DND-41 (cell line): ENCODE measurements at places on chromosomes 1 and 21.

DNA sequence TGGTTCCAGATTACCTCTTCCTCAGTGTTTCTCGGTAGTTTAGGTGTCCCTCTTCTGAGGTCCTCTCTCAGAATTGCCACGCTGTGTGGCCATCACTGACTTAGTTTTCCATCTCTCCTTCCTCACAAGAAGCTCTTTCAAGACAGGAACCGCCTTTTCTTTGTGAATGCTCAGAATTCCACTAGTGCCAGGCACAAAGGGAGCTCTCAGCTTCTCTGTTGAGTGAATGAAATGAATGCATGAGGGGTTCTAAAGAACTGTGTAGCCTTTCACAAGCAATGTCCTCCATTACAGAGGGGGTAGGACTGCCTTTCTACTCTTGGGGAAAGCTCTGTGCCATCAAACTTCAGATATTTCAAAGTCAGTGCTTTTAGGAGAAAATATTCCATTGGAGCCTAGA lies 546.8 kb downstream of the RWDD3 start:
- no peak for DNase-seq

DNA sequence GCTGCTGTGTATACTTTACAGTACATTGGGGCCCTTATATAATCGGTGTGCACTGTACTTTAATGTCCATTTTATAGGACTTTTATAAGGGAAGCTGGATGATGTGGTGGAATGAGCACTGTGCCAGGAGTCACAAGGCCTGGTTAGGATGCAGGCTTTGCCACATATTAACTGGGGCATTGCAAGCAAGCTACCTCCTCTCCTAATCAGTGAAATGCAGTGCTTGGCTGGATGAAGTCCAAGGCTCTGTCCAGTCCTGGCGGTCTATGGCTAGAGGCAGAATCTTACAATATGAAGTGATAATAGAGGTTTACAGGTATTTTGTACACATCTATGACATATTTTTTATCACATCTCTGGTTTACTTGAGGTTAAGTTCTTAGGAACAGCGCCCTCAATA lies 1.7 kb upstream of the PKP1 start:
- DNase-seq: no peak

GRCh38 chr1:197944485-197944884 lies 27.3 kb downstream of the LHX9 start:
- no peak for DNase-seq

DNA sequence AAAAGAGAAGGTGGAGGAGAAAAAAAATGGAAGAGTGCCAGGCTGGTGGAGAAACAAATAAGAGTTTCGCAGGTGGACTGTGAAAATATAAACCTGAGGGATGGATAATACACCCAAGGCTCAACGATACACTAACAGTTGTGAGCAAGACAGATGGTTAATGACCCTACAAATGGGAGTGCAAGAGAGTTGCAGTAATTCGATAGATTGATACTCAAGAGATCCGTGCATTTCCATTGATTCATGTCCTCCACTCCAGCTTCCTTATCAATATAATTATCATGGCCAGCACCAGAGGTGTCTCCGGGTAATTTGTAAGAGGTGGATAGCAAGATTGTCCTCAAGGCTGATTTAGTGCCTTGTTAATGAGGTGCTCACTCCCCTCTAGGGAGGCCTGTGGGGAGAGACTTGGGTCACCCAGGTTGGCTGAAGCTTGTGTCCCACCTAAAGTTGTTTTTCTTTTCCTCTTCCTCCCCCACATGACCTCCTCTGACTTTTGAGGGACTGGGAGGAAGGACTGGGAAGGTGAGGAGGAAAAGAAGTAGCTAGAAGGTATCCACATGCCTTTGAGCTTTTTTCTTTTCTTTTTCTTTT lies 221.8 kb upstream of the KIAA0040 start:
- DNase-seq: no peak

DNA sequence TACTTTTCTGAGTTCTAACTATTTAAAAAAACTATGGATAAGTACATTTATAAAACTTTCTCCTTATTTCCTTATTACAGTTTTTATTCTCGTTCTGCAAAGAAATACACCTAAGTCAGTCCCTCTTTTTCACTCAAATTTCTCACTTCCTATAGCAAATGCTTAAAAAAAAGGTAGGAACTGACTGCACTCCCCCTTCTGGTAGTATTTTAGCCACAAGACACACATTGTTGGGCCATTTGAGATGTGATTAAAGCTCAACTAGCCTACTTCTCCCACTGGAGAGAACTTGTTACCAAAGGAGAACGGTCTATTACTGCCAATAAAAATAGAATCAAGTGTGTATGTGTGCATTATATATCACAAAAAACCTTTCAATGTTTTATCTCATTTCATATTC lies 521.9 kb upstream of the PRMT6 start:
- DNase-seq: no peak

- DNase-seq: no peak
Measured at GRCh38 chr1:194394676-194395075, 1208.3 kb upstream of the B3GALT2 start.

- DNase-seq: no peak
Measured at GRCh38 chr1:20787840-20788795, 1.0 kb upstream of the HP1BP3 start.

DNA sequence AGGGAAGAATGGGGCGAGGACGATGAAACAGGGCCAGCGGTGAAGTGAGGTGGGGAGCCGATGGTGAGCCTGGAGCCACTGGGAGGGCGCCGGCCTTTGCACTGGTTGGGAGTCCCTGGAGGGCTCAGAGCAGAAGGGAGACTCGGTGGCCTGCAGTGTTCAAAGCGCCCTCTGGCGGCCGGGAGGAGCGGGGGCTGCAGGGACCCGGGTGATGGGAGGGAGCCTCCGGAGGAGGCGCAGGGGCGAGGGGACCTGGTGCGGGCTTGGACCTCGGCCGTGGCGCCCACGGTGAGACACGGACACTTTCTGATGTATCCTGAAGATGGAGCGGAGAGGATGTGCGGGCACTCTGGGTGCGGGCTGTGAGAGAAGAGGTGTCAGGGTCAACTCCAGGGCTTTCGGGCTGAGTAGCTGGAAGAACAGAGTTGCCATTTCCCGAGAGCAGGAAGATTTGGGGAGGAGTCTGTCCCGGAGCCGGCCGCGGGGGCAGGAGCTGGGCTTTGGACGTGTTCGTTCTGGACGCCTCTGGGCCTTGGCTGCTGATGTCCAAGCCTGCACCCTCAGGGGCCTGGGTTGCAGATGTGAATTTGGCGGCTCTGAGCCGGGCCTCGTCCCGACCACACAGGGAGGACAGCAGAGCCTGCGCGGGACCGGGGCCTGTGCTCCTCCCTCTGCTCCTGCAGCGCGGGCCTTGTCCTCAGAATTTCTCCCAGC lies 29.7 kb downstream of the HEYL start:
- peak; percentile 59 for DNase-seq

- DNase-seq: no peak
Measured at GRCh38 chr1:83845437-83846071, 153.4 kb downstream of the TTLL7 start.

- DNase-seq: no peak
Measured at GRCh38 chr1:245896258-245896657, 610.8 kb downstream of the SMYD3 start.

DNA sequence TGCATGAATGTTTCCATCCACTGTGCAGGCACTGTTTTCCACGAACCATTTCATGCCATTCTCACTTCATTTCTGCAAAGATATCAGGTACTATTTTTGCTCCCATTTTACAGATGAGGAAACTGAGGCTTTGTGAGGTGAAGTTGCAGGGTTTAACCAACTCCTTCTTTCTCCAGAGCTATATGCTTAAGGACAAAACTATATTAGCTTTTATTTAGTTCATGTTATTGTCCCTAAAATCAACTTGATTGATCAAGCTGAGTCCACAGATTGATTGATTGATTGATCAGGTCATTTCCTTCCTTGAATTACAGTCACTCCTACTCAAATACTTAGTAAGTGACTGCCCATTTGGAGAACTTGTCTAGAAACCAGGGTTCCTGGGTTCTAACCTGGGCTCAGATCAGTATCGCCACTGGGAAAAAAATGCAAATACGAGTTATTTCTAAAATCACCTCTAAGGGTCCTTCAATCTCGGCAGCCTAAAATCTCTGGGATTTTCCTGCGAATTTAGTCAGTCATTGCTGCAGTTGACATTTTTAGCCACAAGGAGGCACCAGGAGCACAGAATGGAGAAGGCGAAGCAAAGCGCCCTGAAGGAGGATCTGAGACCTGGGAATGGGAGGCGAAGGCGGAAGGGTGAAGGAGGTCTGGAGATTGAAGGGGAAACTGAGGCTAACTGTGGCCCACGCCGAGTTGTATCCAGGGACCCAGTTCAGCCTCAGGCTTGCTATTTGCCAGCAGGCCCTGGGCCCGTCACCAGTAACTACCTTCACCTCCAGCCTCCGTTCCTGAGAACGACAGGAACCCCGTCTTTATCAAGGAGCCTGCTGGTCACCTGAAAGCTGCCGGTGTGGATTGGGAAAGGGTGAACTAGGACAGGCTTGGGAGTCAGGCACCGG lies 14.3 kb upstream of the MUL1 start:
- DNase-seq: peak; percentile 65

DNA sequence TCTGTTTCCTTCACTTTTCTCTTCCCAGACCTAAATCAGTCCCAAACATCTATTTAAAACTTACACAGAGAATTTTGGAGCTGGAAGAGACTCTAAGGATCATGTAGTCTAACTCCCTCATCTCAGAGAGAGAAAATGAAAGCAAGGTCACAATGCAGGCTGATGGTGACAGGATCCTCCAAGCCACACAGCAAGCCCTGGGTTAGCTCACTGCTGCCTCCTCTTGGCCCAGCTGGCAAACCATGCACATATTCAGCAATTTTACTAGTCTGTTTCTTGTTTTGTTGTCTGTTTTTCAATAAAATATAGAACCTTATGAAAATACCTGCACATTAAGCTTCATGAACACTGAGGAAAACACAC lies 27.7 kb upstream of the LY9 start:
- peak; percentile 86 for DNase-seq

DNA sequence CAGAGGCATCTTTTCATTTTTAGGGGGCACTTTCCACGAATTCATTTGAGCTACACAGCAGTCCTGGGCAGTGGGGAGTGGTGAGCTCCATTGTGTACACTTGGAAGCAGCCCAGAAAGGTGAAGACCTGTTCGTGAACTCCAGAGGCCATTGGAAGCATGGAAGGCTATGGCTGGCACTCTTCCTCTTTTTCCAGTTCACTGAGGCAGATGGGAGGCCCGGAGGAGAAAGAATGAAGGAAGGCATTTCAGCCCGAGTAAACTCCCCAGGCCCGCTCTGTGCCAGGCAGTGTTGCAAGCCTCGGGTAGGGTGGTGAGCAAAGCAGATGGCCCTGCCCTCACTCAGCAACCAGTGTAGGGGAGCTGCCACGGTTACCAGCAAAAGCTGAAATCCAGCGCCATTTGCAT lies 673 bp upstream of the DHCR24 start:
- peak; percentile 35 for DNase-seq

DNA sequence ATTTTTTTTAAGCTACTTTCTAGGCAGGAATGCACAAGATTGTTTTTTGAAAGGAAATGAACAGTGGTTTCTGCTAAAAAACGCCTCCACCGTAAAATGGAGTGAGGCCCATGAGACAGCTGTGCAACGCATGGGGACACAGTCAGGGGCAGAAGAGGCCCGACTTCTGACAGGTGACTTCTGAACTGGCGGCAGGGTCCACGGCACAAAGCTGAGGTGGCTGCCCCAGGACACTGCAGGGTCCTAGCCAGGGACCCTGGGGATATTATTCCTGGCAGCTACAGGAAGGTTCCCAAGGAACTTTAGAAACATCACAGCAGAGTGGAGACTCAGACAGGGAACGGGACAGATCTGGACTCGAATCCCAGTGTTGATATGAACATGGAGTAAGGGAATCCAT lies 75.1 kb downstream of the SIM2 start:
- DNase-seq: no peak

DNA sequence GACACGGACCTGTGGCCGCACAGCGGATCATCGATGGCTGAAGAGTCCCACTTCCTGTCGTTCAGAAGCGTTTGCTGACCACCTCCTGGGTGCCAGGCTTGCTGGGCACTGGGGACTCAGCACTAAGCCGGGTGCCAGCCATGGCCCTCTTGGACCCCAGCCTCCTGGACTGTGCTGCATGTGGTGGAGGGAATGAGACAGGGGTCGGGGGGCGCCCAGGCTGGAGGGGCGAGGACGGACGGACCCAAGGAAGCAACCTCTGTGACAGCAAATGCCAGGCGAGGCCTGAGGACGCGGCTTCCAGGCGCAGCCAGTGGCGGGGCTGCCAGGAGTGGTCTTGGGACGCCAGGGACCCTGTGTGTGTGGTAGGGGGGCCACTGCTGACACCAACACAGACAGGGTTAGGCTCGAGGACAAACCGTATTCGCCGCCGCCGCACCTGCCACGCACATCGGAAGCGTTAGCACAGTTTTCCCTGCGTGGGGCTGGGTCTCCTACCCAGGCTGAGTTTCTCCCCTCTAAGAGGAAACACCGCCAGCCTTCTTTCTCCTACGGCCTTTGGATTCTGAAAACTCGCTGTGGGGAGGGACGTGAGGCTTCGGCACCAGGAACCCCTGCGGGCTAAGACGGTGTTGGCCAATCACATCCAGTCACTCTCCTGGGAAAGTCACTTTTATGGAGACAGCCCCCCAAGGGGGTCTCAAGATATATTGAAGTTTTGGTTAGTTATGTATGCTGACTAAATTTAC lies 3.1 kb upstream of the MXRA8 start:
- no peak for DNase-seq

GRCh38 chr1:114853584-114853983 lies 1.1 kb upstream of the SYCP1 start:
- DNase-seq: no peak

- no peak for DNase-seq
Measured at GRCh38 chr1:65083263-65083896, 64.6 kb upstream of the AK4 start.

GRCh38 chr1:69649383-69649990 lies 81.8 kb downstream of the LRRC7 start:
- DNase-seq: no peak

DNA sequence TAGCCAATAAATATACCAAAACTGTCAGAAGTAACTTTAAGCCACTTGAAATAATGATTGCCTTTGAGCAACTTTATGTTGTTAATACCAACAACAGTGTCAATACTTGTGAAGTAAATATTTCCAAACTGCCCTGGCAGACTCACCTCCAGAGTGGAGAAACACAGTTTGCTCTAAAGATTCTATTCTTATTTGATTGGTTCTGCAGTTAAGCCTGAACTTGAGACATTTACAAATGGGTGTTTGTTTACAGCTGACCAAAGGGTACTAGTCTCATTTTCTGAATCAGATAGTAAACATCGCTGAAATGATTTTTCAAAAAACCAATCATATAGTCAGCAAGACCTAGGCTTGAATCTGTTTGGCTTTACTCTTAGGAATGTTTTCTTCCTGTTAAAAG lies 1.3 kb upstream of the MYOC start:
- no peak for DNase-seq

GRCh38 chr1:242836423-242836822 lies 311.9 kb upstream of the PLD5 start:
- no peak for DNase-seq

DNA sequence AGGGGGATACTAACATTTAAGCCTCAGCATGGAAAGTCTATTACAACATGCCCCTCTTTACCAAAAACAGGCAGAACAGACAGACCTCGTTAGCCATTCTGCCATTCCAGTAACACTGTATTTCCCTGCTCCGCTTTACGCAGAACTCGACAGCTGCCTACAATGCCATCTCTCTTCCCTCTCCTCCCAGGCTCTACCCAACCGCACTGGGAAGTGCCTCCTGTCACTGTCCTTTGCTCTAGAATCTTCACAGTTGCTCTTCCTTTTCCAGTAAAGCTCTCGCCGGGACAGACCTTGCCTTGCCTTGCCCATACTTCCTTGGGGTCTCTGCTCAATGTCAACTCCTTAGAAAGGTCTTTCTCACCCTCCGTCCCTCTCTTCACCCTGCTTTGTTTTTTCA lies 22.8 kb downstream of the COA6 start:
- DNase-seq: no peak

- no peak for DNase-seq
Measured at GRCh38 chr1:219160967-219161366, 12.7 kb upstream of the LYPLAL1 start.
